Suprapubic skin (tissue), 4 donors: ENCODE measurements at places on chromosomes 12 and 14. TPM values are rescaled to one million over a fixed set of nuclear protein-coding genes. Genes with fewer than 3 reads are reported as not detected.

- DNase-seq: no peak
Measured at GRCh38 chr12:24608637-24609285, 340.1 kb downstream of the BCAT1 start.

C12orf60 gene
- total RNA-seq: not detected

KRT2 gene
- total RNA-seq: 357 TPM

DNA sequence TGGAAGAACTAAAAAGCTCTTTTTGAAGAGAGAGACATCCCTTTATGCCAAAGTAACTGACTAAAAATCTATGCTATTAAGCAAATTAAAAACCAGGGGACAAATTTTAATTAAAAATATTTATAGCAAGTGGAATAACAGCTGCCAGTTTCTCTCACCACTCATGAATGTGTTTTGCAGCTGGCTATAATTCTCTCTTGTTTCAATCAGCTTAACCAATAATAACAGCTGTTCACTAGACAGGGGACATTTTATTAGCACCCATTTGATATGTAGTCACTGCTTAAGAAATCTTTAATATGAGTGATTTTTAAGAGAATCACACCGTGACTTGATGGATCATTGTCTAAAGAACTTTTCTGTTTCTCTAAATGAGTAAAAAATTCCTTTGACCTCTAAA, 34.2 kb upstream of the KRR1 start:
- DNase-seq: no peak
